Progenitor cell of endocrine pancreas (in vitro differentiated cells): ENCODE measurements at places on chromosomes 6 and 20.

DNA sequence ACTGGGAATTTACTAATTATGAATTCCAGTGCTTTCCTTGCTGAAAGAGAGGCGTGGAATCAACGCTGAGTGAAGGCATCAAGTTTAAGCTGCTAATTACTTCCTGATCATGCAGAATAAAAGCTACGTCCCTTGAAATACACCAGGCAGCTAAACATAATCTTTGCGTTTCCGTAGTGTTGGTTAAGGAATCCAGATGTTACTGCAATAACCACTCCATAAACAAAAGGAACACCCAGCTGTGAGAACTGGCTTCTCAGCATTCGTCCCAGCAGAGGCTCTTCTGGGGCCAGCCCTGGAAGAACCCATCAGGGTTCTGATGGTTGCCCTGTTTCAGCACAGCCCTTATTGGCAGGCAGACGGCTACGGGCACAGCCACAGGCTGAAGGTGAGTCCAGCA lies 111.4 kb downstream of the CDH26 start:
- DNase-seq = no peak

DNA sequence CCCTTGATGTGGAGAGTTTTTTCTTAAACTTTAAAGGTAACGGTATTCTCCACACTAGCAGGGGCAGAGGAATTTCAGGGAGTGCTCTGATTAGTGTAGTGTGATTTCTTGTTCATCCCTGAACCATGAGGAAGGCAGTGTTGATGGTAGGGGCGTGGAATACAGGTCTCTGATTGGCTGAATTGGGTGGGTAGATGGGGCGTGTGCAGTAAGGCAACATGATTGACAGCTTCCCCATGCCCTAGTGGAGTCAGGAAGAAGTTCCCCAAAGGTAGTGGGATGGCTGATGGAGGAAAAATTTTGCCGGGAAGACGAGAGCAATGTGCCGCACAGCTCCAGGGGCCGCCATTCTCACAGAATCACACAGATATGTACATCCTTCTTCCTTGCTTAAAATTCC lies 97.4 kb upstream of the SALL4 start:
- DNase-seq = no peak

DNA sequence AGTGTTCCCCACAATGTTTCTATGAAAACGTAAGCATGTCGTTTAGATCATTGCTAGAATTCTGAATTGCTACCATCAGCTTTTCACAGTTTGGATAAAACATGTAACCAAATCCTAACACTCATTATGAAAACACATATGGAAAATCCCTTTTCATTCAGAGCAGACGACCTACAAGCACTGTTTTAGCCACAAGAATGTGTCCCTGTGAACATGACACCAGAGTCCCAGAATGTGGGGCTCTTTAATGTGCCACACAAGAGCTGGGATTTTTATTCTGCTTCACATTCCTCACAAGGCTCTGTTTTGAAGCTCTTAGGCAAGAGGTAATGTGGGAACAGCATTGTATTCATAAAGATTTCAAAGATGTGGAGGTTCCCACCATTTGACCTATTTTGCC lies 141.1 kb upstream of the CITED2 start:
- no peak for DNase-seq

GRCh38 chr6:94636780-94637385 lies 940.5 kb upstream of the MANEA start:
- no peak for DNase-seq

DNA sequence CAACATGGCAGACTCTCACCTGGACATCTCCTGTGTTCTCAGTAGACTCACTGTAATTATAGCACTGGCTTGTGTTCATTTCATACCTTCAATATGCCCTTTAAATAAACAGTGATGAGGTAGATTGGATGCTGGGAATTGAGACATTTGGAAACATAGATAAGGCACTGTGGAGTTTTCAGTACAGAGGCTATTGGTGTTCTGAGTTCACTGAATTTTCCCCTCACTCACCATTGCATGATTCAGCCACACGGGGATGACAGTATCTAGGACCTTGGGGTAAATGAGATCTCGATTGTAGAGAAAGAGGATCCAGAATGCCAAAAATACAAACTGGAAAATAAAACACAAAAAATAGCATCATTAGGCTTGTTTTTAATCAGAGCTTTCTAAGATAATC lies 12.6 kb downstream of the ADTRP start:
- DNase-seq = no peak

DNA sequence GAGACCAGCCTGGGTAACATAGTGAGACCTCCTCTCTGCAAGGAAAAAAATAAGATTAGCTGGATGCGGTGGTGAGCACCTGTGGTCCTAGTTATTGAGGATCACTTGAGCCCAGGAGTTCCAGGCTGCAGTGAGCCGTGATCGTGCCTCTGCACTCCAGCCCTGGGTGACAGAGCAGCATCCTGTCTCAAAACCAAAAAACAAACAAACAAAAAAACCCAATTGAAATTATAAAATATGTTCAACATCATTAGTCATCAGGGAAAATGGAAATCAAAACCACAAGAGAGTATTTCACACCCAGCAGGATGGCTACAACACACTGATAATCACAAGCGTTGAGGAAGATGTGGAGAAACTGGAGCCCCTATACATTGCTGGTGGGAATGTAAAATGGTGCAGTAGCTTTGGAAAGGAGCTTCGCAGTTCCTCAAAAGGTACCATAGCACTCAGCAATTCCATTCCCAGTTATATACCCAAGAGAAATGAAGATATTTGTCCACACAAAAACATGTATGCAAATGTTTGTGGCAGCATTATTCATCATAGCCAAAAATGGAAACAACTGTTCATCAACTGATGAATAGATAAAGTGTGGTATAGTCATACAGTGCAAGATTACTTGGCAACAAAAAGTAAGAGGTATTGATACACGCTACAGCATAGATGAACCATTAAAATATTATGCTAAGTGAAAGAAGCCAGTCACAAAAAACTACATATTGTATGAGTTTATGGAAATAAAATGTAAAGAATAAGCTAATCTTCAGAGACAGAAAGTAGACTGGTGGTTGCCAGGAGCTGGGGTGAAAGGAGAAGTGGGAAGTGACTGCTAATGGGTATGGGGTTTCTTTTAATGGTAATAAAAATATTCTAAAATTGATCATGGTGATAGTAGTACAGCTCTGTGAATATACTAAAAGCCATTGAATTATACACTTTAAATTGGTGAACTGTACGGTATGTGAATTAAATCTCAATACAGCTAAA lies 38.7 kb upstream of the RIPOR2 start:
- DNase-seq = no peak

GRCh38 chr6:154931711-154932424 lies 63.2 kb upstream of the TIAM2 start:
- no peak for DNase-seq
